Activated naive CD8-positive, alpha-beta T cell treated with anti-CD3 and anti-CD28 coated beads, Interleukin-2, amount 10 ng/mL, durations not matched to agents 7 days and 5 days (primary cell): ENCODE measurements at places on chromosomes 4 and X.

DNA sequence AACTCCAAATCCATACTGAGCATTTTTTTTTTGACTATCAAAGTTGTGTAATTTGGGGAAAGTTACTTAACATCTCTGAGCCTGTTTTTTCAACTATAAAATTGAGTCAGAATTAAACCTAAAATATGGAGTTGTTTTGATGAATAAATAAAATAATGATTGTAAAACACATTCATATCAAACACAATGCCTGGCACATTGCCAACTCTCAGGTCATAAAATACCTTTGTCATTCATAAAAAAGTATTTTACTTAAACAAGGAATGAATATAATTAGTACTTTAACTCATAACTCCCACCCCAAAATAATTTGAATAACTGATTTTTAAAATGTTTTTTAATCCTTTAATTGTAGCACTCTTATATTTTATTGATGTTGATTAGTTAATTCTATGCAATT is 3.8 kb upstream of the GPR174 start:
- DNase-seq, result no peak

DNA sequence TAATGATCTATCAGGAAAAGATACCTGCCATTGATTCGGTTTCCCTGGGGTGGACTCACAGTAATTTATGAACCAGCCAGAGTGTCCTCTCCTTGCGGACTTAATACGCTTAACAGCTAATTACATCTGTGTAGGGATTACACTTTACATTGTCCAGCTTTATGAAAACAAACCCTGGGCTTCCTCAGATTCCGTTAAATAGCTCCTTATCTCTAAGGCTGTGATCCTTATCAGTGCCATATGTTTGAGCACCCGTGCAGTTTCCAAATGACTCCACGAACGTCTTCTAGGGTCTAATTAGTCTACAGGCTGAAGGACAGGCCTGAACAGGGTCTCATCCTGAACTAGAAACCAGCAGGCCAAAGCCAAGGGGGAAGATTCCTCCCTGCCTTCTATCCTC is 56.9 kb downstream of the KDR start:
- DNase-seq, result no peak

- DNase-seq, result no peak
Measured at GRCh38 chr4:189513421-189513820, 427.3 kb upstream of the FRG1 start.

DNA sequence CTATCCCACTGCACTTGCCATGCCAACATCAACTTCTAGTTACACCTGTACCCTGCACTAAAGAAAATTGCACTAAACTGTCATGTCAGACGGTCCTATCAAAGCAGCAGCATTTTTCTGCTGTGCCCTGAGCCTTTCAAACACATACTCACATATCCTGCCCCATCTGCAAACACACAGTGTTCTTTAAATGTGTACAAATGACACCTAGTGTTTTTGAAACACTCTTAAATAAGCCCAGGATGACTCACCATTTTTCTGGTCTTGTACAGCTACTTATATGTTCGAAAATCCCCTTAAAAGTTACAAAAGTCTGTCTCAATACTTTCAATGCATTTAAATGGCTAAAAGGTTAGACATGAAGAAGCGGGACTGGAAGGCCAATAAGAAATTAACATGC is 346.7 kb upstream of the PPARGC1A start:
- no peak for DNase-seq

DNA sequence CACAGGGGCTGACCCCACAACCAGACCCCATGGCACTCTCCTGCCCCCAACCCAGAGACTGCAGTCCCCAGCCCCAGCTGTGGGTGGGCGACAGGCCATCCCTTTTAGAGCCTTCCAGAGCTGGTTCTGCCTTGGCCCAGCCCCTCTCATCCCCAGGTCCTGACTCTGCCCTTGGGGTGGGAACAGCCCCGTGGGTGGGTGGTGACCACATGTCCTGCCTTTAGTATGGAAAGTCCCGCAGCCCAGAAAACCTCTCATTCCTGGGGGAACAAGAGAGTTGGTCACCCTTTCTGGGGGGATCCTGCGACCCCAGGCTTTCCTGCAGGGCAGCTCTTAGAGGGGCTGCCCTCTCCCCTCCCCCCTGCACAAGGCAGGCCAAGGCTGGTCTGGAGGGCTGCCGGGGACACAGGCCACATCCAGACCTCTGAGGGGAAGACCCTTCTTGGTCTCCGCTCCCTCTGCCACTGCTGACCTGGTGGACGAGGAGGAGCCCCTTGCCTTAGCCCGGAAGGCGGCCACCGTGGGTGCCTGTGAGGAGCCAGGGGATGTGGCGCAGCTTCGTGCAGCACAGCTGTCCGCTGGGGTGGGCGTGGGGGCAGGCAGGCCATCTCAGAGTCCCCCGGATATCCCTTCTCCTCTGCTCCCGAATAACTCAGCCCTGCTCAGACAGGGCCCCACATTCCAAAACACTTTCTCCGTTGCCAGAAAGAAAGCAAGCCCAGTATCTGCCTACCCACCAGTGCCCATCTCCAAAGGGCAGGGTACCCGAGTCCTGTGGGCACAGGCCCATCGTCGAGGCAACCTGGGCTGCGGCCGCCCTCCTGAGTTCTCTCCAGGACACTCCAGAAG is 6.7 kb upstream of the MXD4 start:
- DNase-seq, result no peak

GRCh38 chr4:4415107-4415805 is 28.4 kb downstream of the NSG1 start:
- no peak for DNase-seq
